ENCODE measurements at places on chromosomes 3 and 15.
A peak's percentile ranks its signal among the peaks of the same experiment; 100 is the strongest.

GRCh38 chr15:76313731-76314130, 2.5 kb upstream of the ETFA start:
- no peak for DNase-seq

DNA sequence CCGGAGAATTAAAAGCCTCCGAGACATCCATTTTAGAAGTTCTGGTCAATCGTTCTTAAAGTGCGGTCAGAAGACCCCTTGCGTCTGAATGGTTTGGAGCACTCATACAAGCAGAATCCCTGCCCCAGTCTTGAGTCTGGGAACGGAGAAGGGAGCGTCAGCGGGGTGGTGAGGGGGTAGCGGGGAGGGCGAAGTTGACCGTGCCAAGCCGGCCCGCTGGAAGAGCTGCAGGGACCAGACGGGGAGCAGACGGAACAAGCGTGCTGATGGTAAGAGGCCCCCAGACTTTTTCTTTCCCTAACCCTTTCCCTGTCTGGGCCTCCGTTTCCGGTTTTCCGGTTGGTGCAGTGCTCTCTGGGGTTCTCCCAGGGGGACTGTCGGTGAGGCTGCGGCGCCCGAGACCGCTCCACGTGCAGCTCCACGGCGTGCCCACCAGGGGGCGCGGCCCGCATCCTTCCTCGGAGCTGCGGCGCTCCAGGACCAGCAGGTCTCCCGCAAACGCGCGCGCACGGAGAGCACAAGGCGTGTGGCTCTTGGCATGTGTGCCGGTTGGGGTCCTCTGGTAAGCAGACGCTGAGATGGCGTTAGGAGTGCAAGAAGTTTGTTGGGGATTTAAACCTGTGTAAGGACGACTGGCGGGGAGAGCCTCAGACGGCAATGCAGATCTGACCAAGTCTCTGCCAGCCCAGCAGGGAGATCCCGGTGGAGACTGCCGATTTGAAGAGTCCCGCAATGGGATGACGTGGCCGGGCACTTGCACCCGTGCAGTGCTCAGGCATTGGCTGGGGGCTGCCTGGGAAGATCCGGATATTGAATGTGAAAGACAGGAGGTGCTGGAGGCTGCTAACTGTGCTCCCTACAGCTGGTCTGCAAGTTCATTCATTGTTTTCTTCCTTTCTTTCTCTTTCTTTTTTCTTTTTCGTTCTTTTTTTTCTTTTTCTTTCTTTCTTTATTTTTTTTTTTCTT, 19.2 kb upstream of the CORO2B start:
- DNase-seq: peak; percentile 38

DNA sequence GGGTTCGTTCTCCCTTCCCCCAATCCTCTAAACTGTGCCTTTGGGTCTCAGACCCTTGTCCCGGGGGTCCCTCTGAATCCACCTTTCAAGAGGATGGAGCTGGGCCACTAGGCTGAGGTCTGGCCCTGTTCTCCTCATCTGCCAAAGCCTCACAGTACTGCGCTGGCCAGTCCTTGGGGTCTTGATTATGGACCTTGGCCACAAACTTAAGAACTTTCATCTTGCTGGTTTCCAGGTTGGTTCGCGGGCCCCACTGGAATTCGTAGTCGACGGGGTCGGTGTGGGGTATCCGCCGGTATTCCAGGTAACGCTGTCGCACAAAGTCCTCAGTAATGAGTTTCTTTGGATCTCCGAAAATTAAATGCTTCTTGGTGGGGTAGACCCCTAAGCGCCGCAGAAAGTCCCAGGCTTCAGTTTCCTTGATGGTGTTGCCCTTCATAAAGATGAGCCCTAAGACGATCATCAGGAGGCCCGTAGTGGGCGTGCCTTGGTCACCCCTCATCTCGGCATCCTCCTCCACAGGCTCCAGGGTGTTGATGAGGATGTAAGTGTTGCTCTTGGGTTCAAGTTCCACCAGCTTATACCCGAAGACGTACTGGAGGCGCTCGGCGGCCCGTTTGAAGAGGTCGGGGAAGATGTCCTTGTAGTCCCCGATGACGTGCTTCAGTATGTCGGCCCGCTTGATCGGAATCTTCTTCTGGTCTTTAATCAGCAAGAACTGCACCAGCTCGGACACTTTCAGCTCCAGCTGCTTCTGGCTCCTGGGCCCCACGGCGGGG, 727 bp downstream of the NSMCE3 start:
- no peak for DNase-seq

DNA sequence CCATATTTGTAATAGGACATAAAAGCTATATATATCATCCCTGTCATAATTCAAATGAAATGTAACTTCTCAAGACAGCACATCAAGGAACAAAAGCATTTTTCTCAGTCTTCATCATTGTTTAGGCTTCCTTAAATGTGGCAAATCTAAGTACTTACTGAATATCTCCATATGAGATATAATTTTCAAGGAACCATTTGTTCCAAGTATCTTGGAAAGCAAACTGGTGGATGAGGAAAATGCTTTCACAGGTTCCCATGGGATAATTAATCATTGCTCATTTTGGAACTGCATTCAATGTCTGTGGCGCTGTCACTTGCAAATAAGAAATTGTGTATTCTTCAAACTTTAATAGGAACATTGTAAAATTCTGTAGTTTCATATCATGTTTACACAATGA, 52.6 kb upstream of the ZNF385D start:
- no peak for DNase-seq

- DNase-seq: no peak
These were observed 696.9 kb downstream of the ZNF385D start for GRCh38 chr3:21054064-21054463.

- no peak for DNase-seq
These were observed 107.5 kb downstream of the SRGAP3 start for GRCh38 chr3:9141928-9142289.

DNA sequence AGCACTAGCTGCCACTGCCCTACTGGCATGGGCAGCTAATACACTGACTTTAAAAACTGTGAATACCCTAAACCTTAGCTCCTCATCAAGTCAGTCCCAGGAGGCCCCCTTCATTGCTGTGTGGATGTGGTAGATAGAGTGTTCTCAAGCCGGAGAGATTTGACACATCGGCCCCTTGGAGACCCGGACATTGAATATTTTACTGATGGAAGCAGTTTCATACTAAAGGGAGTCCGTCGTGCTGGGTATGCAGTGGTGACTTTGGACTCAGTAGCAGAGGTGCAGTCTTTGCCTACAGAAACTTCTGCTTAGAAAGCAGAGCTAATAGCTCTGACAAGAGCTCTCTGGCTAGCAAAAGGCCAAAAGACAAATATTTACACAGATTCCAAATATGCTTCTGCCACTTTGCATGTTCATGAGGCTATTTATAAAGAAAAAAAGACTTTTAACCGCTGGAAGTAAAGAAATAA, 17.5 kb downstream of the CCR4 start:
- DNase-seq: no peak

DNA sequence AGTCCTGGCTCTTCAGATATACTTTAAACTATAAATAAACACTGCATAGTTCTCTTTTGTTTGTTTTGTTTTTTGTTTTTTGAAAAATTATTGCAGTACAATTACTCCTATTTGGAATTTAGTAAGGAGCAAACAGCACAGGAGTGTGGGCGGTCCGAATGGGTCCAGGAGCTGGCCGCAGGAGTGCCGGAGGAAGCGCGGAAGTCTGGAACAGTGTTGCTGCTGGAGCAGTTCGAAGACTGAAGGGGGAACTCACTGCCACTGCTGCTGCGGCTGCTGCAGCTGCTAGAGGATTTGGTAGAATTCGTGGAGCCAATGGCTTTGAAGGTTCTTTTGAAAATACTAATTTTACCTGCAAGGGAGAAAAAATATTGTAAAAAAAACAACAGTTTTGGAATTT, 329.9 kb downstream of the ZNF385D start:
- no peak for DNase-seq

DNA sequence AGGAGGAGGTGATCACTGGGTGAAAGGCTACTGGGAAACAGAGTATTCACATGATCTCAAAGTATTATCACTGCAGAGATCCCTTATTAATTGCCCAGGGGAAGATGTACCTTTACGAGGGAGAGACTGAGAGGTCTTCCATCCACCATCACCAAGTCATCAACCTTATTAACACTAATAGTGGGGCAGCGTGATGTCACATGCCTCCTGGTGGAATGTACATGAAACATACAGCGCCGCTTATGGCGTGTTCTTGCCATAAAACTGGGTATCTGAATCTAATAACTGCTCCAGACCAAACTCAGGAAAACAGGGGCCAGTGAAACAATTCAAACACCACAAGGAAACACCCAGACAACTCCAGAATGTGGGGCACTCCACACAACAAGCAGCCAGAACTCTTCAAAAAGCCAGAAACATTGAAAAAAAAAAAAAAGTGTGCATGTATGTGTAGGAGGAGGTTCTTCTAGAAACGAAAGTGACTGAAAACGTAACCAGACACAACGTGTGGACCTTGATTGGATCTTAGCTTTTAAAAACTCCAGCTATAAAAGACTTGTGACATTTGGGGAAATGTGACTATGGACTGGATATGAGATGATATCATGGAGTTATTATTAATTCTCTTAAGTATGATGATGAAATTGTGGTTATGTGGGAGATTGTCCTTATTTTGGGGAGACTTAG, 4.6 kb downstream of the STIMATE start:
- DNase-seq: no peak

Measured in NCI-H187 (cell line).